ENCODE measurements at places on chromosomes 6 and 20.

DNA sequence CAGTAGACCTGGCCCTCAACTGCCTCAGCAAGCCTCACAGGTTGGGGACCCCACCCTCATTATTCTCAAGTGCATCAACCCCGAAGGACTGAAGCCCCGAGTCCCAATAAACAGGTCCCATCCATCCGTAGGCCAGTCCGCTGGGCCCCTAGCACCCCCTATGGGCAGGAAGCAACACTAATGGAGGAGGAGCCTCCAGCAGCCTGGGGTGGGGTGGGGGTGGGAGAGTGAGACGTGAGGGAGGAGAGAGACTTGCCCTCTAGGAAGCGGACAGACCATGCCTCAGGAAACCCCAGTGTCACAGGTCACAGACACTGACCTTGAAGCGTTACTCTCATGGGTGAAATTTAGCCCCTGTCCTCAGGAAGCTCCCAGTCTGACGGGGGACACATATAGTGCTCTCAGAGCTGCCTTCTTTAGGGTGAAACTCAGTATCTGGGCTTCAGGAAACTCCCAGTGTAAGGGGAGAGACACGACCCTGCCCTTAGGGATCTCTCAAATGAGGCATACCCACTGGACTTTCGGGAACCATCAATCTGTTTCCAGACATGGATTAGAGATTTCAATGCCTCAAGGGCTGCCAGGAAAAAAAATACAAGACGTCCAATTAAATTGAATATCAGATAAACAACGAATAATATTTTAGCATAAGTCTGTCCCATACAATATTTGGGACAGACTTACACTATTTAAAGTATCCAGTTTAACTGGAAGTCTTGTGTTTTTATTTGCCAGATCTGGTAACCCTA is 125.8 kb downstream of the MRPL14 start:
- DNase-seq: no peak

GRCh38 chr20:2219481-2220006 is 76.3 kb upstream of the TGM3 start:
- no peak for DNase-seq

- no peak for DNase-seq
Observed at GRCh38 chr6:84348801-84349200, 121.4 kb upstream of the CEP162 start.

GRCh38 chr6:10583509-10583901 is 62.4 kb downstream of the GCNT2 start:
- DNase-seq: no peak

Data from amniotic epithelial cell (primary cell).